ENCODE measurements at places on chromosomes 16 and 17.

- DNase-seq, result no peak
These were observed 56.8 kb downstream of the ANKFY1 start for GRCh38 chr17:4206962-4207361.

DNA sequence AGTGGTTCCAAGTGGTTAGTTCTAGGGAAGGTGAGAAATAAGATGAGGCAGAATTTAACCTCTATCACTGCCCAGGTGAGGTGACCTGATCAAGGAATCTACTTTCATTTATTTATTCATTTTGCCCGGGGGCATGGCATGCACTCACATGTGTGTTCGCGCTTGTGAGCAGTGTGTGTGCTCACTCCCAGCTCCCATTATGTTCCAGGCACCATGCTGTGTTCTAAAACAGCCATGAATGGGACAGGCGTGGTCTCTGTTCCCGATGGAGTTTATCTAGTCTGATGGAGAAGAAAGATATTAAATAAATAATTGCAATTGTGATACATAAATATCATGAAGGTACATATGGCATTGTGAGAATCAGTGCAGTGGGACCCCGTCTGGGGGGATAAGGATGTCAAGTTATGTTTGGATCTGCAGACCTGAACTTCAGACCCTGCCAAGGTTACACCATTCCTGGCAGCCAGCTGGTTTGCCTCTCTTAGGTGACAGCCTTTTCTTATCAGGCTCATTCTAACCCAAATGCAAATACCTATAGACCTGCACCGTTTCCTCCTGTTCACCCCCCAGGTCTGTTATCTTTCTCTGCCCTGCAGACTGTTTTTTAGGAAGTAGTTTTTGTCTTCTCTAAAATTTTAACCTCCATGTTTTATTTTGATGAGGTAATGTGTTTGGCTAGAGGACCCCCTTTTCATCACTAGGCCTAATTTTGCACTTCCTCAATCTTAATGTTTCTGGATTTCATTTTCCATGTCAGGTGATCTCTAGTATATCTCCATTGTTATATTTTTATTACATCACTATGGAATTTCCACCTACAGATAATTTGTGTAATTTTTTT lies 11.8 kb downstream of the CYB5B start:
- no peak for DNase-seq

DNA sequence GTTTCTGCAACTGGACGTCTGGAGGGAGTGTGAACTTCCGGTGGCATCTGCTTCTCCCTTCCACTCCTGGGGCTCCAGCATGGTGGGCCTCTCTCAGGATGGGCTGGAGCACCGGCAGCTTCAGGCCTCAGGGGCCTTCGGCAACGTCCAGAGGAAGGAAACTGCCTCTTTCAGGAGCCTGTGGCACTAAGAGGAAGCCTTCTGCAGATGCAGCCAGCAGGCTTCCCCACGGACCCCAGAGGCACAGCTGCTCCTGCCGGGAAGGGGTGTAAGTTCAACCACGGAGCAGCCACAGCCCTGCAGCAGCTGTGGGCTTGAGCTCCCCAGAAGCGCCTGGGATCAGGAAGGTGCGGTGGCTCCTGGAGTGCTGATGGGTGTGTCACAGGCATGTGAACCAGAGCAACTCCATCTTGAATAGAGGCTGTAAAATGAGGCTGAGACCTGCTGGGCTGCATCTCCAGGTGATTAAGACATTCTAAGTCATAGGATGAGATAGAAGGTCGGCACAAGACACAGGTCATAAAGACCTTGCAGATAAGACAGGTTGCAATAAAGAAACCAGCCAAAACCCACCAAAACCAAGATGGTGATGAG lies 50.8 kb upstream of the KLHDC4 start:
- no peak for DNase-seq

- DNase-seq, result no peak
These were observed 7.1 kb upstream of the LPCAT2 start for GRCh38 chr16:55501549-55502322.

DNA sequence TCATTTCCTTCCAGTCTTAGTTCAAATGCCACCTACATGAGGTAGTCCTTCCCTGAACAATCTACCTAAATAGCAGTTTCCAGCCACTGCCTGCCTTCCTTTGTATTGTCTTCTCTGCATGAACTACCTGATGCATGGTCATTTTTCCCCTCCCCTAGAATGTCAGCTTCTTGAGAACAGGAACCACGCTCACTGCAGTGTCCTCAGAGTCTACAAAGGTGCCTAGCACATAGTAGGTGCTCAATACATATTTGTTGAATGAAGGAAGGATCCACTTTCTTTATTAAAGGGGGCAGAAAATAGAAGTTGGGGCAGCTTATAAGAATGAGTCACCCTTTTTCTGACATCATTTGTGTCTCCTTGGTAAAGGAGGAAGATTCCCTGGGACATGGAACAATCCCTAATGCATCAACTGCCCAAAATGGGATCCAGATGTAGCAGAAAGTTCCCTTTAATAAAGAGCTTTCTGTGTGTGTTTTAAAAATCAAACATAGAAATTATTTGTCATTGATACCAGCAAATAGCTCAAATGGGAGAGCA lies 4.4 kb upstream of the CYLD start:
- no peak for DNase-seq

DNA sequence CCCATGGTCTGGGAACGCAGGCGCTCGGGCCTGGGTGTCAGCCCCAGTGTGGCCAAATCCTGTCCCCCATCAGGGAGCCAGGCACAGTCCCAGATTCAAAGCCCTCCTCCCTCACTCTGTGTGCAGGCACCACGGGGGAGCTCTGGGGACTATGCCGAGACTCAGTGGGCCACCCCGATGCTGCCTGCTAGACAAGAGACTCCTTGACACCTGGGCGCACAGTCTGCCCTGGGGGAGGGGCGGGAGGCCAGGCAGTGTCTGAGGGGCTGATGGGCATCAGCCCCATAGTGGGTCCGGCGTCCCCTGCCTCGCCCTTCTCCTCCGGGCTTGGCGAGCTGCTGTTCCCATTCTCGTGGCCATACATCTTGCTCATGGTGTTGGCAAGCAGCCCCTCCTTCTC lies 8.5 kb upstream of the CD79B start:
- no peak for DNase-seq

DNA sequence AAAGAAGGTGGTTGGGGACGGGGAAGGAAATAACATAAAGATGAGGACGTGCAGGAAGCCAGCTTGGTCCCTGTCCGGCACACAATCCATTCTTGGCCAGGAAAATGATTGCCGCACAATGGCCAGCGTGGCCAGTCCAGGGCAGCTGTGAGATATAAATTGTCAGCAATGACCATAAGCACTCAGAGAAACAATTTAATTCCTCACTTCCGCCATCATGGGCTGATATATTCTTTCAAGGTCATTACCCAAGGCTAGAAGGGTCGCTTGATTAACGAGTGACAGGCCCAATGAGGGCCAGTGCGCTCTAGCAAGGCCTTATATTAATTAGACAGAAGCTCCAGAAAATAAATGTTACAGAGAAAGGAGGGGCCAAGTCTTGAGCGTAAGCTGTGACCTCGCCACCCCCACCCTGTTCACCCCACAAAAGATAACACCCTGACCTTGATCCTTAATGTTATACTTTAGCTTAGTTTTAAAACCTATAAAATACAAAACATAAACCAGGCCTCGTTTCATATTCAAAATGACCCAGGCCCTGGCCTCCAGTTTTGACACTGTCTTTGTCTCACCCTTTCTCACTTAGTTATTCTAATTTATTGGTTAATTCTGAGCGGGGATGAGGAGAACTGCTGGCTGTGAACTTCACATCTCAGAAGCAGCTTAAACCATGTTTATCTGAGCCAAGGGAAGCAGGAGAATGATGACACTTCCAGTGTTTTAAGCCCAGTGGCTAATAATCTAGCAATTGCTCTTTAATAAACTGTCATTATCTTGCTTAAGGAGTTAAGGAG lies 478.3 kb upstream of the ZFHX3 start:
- no peak for DNase-seq

DNA sequence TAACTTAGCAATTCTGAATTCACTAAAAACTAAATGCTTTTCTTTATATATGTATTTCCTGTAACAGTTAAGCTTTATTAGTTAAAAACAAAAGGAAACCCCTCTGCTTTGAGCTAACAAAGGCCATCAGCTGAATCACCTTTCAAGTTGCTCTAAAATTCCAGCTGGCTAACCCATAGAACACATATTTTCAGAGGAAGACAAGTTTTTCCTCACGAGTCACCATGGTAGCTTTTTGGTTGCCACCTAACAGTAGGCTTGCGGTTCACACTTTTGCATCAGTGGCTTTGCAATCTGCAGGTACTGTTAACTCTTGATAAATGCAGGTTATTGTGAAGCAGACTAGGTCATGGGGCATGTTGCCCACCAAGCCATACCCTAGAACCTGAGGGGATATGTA lies 57.6 kb upstream of the IRX5 start:
- no peak for DNase-seq

DNA sequence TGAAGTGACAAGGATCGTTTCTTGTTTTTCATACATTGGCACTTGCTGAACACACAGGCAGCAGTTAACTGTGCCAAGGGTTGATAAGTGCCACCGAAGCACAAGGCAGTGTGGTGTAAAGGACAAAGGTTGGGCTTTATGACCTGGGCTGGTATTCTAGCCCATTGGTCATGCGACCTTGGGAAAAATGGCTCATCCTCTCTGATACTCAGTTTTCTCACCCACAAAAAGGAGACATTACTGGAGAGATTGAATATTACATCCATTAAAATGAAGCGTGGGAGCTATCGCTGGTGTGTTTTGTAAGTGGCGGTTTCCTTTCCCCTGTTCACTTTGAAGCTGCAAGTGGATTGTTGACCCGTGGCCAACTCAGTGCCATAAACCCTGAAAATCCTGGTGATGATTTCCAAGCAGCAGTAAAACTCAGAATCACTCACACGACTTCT lies 216.9 kb downstream of the HAPSTR1 start:
- DNase-seq, result no peak

DNA sequence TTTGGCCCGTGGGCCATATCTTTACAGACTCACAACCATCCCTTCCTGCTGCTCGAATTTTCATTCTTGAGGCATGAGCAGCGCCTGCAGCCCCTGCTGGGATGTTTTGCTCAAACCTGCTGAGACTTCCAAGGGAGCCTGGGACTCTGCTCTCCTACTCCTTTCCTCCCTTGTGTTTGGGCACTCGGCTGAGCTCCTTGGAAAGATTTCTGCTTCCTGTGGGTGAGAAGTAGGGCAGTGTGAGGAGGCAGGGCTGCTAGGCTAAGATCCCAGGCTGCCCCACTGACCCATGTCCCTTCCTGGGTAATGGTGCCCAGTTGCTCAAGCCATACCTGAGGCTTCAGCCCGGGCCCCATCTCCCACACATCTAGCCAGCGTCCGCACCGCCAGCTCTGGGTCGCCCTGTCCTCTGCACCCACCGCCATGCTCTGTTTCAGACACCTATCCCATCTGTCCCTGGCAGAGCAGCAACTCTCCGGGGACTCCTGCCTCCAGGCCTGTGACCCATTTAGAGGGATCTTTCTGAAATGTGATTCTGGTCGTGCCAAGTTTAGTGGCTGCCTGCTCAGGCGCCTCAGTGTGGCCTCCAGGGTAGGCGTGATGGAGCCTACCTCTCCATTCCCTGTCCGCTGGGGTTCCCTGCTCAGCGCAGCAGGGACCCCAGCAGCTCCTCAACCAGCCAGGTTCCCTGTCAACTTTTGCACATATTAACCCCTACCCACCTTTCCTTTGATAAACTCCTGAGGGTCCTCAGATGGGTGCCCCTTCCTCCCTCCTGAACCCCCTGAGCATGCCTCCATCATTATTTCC lies 190.1 kb downstream of the CCDC182 start:
- no peak for DNase-seq

GRCh38 chr17:28113269-28113668 lies 70.8 kb downstream of the NLK start:
- no peak for DNase-seq

GRCh38 chr16:8859913-8860881 lies 8.6 kb downstream of the CARHSP1 start:
- DNase-seq, result no peak

GRCh38 chr17:733743-734142 lies 1.3 kb downstream of the TLCD3A start:
- no peak for DNase-seq

DNA sequence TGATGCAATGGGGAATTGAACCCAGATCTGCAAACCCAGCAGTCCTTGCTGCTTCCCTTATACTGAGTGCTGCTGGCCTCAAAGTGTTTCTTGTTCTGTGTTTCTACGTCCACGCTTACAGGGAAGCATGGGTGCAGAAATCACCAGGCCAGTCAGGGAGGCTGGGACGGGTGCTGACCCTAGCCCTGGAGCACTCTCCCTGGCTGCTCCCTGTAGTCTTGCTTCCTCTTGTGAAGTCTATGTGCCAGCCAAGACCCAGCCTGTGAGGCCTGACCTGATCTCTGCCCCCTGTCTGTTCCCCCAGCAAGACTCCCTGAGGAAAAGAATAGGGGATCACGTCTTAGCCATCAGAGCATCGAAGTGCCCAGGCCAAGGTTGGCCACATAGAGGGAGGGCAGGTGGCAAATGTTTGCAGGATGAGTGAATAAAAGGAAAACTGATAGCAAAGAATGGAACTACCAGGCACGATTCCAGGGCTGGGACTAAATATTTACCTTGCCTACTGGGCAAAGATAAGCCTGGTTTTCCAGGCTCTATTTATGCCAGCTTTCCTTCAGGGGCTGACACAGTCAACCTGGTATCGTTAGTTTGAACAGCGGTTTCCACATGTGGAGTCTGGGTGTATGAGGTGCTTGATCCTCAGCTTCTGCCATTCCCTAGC lies 41.2 kb upstream of the RHOT1 start:
- DNase-seq, result no peak

GRCh38 chr17:74568106-74568873 lies 981 bp upstream of the CD300H start:
- DNase-seq, result no peak

DNA sequence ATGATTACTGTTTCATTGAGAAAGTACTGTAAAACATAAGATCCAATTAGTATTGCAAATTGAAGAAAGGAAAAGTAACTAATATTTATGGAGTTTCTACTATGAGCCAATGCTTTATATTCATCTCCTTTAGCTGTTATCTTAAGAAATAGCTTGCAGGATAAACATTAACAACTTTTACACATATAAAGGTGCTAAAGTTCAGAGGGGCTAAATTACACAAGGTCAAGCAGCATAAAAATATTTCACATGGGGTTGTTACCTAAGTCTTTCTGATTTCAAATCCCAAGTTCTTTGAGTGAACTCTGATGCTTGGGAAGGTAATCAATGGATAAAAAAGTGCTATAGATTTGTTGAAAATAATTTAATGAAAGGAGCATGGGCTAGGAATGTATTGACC lies 765.5 kb downstream of the CDH8 start:
- DNase-seq, result no peak

- DNase-seq, result no peak
These were observed 3.1 kb downstream of the GHDC start for GRCh38 chr17:42191275-42191608.

DNA sequence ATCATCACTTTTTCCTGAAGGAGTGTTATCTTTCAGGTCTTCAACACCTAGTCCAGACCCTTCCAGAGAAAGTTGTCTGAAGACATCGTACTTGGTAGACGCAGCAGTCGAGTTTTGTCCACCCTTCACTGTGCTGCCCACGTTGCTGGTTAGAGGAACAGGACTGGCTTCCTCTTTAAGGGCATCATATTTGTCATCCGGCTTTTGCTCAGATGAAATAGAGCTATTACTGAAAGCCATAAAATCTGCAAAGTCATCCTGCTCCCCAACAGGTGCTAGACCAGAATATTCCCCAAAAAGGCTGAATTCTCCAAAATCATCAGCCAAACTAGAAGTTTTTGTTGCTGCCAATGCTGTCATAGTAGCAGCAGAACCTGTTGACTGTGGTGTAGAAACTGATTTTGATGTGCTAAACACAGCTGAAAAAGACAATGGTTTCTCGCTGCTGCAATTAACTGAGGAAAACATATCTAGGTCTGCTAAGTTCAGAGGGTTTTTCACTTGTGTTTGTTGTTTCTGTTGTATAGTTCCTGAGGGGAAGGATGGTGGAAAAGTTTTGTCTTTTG lies 55.7 kb downstream of the SYNRG start:
- no peak for DNase-seq

GRCh38 chr16:23683487-23683886 lies 4.8 kb downstream of the PLK1 start:
- no peak for DNase-seq
